ENCODE measurements at places on chromosomes 4 and X. TPM values are rescaled to one million over a fixed set of nuclear protein-coding genes. Genes with fewer than 3 reads are reported as not detected.

DNA sequence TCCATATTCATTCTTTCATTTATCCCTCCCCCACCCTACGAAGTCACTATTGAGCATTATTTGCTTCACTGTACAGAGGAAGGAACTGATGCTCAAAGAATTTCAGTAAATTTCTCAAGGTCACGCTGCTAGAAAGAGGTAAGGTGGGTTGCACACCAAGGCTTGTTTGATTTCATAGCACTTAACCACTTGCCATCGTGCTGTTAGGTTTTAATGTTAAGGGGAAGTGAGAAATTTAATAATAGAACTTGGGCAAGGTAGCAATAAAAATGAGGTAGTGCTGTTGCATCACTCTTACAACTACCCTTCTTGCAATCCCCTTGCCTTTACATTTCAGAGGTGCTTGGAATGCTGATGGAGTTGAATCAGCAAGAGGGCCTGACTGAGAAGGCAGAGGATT lies 343.1 kb downstream of the MID1IP1 start:
- no peaks in the 10 kb centered on the region for H3K4me1 ChIP-seq
- H3K27ac ChIP-seq: no peak overlapping the region
- DNase-seq: no peak
- H3K4me3 ChIP-seq: no peak overlapping the region
- peaks cover 2% of the 10 kb centered on the region for H3K27me3 ChIP-seq

SLC6A8 gene
- 3.0 TPM for total RNA-seq

SATL1 gene
- total RNA-seq: not detected

CHRNA9 gene
- not detected for total RNA-seq

DNA sequence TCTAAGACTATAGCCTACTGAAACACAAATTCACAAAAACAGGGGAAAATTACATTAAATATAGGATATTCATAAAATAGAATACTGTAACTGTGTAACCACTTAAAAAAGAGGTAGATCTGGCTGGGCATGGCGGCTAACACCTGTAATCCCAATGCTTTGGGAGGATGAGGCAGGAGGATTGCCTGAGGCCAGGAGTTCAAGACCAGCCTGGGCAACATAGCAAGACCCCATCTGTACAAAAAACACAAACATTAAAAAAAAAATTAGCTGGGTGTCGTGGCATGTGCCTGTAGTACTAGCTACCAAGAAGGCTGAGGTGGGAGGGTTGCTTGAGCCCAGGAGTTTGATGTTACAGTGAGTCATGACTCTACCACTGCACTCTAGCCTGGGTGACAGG lies 33.4 kb downstream of the RPS6KA3 start:
- H3K36me3 ChIP-seq: peaks cover 59% of the 10 kb centered on the region
- H3K4me1 ChIP-seq: peaks cover 10% of the 10 kb centered on the region
- H3K27me3 ChIP-seq: no peaks in the 10 kb centered on the region

DNA sequence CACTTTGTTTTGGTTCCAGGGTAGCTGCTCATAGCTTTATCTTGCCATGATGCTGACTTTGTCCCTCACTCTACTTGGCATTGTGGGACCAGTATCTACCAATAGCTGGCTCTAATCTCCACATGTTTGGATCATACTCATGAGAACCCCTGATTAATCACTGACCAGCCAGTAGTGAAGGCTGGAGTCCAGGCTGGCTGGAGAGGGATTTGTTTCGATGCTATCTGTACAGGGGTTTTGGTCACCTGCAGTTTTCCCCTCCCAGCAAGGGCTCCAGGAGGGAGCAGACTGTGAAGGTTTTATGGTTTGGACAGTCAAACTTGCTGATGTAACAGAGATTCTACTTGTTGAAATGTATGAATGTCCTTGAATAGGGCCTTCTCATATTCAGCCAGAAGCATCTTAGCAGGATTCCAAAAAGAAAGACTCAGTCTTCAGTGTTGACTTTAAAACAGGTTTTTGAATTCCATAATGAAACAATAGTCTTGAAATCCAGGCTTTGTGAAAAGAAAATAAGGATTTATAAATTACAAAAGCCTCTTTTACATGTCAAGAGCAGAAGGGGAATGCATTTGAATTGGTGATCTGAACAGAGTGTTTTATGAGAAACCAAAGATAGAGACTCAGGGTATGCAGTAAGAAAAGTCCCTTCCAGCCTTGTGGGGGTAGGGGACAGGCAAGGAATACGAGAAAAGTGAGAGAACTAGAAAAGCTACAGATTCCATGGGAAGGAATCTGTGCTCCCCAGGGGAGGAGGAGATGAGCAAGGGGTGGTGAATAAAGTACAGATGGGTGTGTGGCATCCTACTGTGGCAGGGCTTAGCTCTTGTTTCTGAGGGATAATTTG lies 103.1 kb upstream of the SHISA3 start:
- no peak for DNase-seq
- H3K4me1 ChIP-seq: no peaks in the 10 kb centered on the region
- no peak overlapping the region for H3K27ac ChIP-seq
- H3K4me3 ChIP-seq: no peak overlapping the region
- H3K36me3 ChIP-seq: no peaks in the 10 kb centered on the region

DNA sequence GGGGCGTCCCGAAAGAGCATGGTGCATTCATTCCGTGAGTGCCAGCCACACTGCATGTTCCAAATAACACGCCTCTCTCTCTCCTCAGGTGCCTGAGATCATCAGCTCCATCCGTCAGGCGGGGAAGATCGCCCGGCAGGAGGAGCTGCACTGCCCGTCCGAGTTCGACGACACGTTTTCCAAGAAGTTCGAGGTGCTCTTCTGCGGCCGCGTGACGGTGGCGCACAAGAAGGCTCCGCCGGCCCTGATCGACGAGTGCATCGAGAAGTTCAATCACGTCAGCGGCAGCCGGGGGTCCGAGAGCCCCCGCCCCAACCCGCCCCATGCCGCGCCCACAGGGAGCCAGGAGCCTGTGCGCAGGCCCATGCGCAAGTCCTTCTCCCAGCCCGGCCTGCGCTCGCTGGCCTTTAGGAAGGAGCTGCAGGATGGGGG lies 54.2 kb downstream of the PTTG2 start:
- H3K4me3 ChIP-seq: no peak overlapping the region
- no peak overlapping the region for H3K27ac ChIP-seq
- DNase-seq: no peak
- no peaks in the 10 kb centered on the region for H3K27me3 ChIP-seq
- H3K4me1 ChIP-seq: peaks cover 2% of the 10 kb centered on the region

GRCh38 chr4:5280828-5281227 lies 229.5 kb downstream of the STK32B start:
- H3K36me3 ChIP-seq: no peaks in the 10 kb centered on the region
- H3K27ac ChIP-seq: no peak overlapping the region
- H3K27me3 ChIP-seq: no peaks in the 10 kb centered on the region
- H3K4me1 ChIP-seq: no peaks in the 10 kb centered on the region
- H3K4me3 ChIP-seq: no peak overlapping the region
- DNase-seq: no peak

GRCh38 chr4:70531981-70532380 lies 13.6 kb downstream of the AMTN start:
- H3K4me1 ChIP-seq: no peaks in the 10 kb centered on the region
- H3K27me3 ChIP-seq: peaks cover 3% of the 10 kb centered on the region
- no peak for DNase-seq

BEX4 gene
- total RNA-seq: 12.2 TPM

CXCL11 gene
- 0.28 TPM for total RNA-seq

GRCh38 chr4:1204828-1205585 lies 32.6 kb upstream of the SPON2 start:
- H3K36me3 ChIP-seq: peaks cover 5% of the 10 kb centered on the region
- H3K4me3 ChIP-seq: no peak overlapping the region
- peaks cover 46% of the 10 kb centered on the region for H3K4me1 ChIP-seq
- peak overlapping the region; percentile 99 for H3K27ac ChIP-seq
- DNase-seq: peak; percentile 15
- H3K27me3 ChIP-seq: no peaks in the 10 kb centered on the region

ARMCX1 gene
- 0.33 TPM for total RNA-seq

GRCh38 chr4:125432078-125432477 lies 117.3 kb downstream of the FAT4 start:
- no peaks in the 10 kb centered on the region for H3K4me1 ChIP-seq
- no peak overlapping the region for H3K4me3 ChIP-seq
- no peak for DNase-seq

- DNase-seq: no peak
- H3K4me3 ChIP-seq: no peak overlapping the region
- no peak overlapping the region for H3K27ac ChIP-seq
- H3K27me3 ChIP-seq: no peaks in the 10 kb centered on the region
- H3K36me3 ChIP-seq: no peaks in the 10 kb centered on the region
Observed at GRCh38 chrX:140724309-140724708, 14.8 kb downstream of the LINC00632 start.

- H3K4me1 ChIP-seq: no peaks in the 10 kb centered on the region
- no peaks in the 10 kb centered on the region for H3K27me3 ChIP-seq
- peak; percentile 16 for DNase-seq
- no peak overlapping the region for H3K27ac ChIP-seq
- H3K4me3 ChIP-seq: no peak overlapping the region
Observed at GRCh38 chr4:166045457-166045856, 172.4 kb downstream of the TLL1 start.

DNA sequence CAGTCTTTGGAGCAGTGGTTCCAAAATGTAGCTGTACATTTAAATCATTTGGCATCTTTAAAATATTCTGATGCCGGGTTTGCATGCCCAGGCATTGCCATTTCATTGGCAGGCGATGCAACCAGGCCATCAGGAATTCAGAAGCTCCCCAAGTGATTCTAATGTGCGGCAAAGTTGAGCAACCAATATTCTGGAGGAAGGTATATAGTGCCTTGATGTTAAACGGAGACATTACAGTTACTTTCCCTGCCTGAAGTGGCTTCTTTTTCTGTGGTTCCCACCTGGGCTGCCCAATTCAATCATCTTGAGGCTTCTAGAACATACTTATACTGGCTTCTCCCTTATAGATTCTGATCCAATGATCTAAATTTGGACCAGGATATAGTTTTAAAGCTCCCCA lies 68.7 kb upstream of the PGM2 start:
- H3K4me3 ChIP-seq: no peak overlapping the region
- H3K27me3 ChIP-seq: no peaks in the 10 kb centered on the region
- DNase-seq: no peak
- H3K36me3 ChIP-seq: no peaks in the 10 kb centered on the region
- H3K27ac ChIP-seq: no peak overlapping the region
- H3K4me1 ChIP-seq: peaks cover 16% of the 10 kb centered on the region

DNA sequence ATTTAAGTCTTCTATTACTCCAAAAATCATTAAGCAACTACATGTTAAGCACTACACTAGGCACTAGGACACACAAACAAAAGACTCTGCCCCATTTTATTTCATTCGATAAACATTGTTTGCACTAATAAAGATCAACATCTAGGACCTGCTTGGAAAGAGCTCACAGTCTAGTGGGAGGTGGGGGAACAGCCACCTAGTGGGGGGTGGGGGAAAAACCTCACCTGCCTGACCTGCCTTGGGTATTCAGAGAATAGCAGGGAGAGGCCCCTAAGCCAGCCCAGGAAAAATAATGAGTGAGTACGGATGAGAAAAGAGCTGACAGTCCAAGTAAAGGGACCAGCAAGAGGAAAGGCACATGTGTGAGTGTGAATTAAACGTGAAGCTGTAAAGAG lies 52.2 kb downstream of the PRDM5 start:
- no peaks in the 10 kb centered on the region for H3K27me3 ChIP-seq
- H3K4me3 ChIP-seq: no peak overlapping the region
- no peaks in the 10 kb centered on the region for H3K36me3 ChIP-seq

GRCh38 chrX:55841962-55842752 lies 124.6 kb downstream of the RRAGB start:
- no peaks in the 10 kb centered on the region for H3K36me3 ChIP-seq
- DNase-seq: no peak
- no peaks in the 10 kb centered on the region for H3K4me1 ChIP-seq

GRCh38 chr4:81465406-81466340 lies 6.0 kb downstream of the RASGEF1B start:
- H3K27ac ChIP-seq: no peak overlapping the region
- peaks cover 9% of the 10 kb centered on the region for H3K4me1 ChIP-seq
- no peak for DNase-seq
- H3K27me3 ChIP-seq: peaks cover 6% of the 10 kb centered on the region
- no peak overlapping the region for H3K4me3 ChIP-seq

GRCh38 chr4:78288327-78288726 lies 231.2 kb downstream of the FRAS1 start:
- H3K4me3 ChIP-seq: no peak overlapping the region
- peaks cover 2% of the 10 kb centered on the region for H3K27me3 ChIP-seq
- H3K36me3 ChIP-seq: no peaks in the 10 kb centered on the region
- H3K27ac ChIP-seq: no peak overlapping the region

FMR1NB gene
- total RNA-seq: not detected

DNA sequence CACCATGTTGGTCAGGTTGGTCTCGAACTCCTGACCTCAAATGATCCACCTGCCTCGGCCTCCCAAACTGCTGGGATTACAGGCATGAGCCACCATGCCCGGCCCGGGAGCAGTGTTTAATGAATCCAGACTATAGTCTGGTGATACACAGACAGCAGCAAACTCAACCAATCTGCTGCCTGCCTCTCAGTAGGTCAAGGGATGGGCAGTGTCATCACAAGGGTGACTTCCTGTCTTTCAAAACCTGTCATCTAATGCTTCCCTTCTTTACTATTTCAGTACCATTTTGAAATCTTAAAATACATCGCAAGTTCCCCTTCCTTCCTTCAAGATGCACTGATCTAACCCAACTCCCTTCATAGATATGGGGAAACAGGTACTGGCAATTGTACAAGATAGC lies 8.4 kb downstream of the RPL39 start:
- H3K4me3 ChIP-seq: no peak overlapping the region
- no peaks in the 10 kb centered on the region for H3K27me3 ChIP-seq
- peaks cover 37% of the 10 kb centered on the region for H3K4me1 ChIP-seq
- DNase-seq: no peak
- H3K36me3 ChIP-seq: peaks cover 29% of the 10 kb centered on the region

GRCh38 chrX:120356084-120356483 lies 5.8 kb upstream of the ATP1B4 start:
- no peak overlapping the region for H3K4me3 ChIP-seq
- no peak for DNase-seq
- H3K4me1 ChIP-seq: no peaks in the 10 kb centered on the region

DNA sequence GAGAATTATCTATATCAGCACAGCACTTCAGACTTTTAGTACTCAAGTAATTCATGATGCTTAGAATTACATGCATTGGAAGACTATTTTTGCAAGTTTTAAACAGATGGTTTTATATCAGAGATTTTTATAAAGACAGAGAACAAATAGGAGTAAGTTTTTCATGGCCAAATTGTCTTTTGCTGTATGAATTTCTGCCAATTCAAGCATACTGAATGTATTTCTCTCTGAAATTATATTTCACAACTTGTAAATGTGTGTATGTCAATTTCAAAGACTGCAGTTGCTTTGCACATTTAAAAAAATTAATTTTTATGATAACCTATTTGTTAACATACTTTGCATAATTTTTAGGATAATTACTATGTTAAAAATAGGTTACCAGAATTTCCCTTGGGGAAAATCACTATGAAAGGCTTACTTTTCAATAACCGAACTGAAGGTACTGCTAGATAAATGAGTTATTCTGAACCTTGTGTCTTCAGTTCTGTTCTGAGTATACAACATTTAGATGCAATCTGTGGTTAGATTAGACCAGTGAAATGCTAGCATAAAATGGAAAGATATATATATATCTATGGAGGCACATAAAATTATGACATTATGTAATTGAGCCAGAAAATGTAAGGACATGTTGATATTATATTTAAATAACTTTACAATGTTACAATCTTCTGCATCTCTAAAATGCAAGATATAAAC lies 1344.2 kb upstream of the PABPC4L start:
- no peak for DNase-seq
- H3K4me1 ChIP-seq: no peaks in the 10 kb centered on the region
- no peak overlapping the region for H3K4me3 ChIP-seq
- no peaks in the 10 kb centered on the region for H3K36me3 ChIP-seq
- no peaks in the 10 kb centered on the region for H3K27me3 ChIP-seq

Measured in activated CD4-positive, alpha-beta memory T cell treated with anti-CD3 and anti-CD28 coated beads, Interleukin-2, amount 10 ng/mL, durations not matched to agents 7 days and 5 days (primary cell).